Choroid plexus epithelial cell (primary cell): ENCODE measurements at places on chromosomes 1 and 21.

GRCh38 chr21:45931397-45931969 is 50.1 kb upstream of the COL6A1 start:
- no peak for DNase-seq

DNA sequence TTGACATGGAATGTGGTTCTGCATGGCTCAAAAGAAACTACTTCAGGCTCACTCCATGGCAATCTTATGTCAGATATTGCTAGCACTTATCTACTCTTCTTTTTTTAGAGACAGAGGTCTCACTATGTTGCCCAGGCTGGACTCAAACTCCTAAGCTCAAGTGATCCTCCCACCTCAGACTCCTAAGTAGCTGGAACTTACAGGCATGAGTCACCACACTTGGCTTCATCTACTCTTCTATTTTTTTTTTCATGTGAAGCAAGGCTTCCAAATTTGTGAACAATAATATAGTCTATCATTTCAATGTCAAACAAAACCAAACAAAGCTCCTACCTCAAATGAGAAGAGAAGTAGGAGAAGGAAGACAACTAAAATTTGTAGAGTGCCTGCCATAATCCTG is 7.5 kb upstream of the PSEN2 start:
- DNase-seq: peak; percentile 63

DNA sequence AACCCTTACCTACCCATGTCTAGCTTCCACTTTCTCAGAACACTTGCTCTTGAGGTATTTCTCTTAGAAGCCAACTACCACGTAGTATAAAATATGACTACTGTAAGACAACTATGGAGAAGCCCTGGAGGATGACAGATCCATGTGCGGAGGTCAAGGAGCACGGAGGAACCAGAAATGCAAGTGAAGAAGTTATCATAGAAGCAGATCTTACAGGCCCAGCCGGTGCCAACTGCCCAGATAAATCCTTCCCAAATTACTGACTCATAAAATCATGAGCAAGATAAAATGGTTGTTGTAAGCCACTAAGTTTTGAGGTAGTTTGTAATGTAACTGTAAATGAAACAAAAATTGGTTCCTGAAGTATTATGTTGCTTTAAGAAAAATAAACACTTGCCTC is 12.6 kb downstream of the GTF2B start:
- DNase-seq: no peak

- DNase-seq: peak; percentile 50
These were observed 5.1 kb upstream of the HMGCS2 start for GRCh38 chr1:119773711-119774241.

- DNase-seq: peak; percentile 83
These were observed 27.8 kb upstream of the RNF187 start for GRCh38 chr1:228459091-228459993.

GRCh38 chr1:155076371-155076770 is 2.3 kb upstream of the EFNA3 start:
- DNase-seq: no peak

DNA sequence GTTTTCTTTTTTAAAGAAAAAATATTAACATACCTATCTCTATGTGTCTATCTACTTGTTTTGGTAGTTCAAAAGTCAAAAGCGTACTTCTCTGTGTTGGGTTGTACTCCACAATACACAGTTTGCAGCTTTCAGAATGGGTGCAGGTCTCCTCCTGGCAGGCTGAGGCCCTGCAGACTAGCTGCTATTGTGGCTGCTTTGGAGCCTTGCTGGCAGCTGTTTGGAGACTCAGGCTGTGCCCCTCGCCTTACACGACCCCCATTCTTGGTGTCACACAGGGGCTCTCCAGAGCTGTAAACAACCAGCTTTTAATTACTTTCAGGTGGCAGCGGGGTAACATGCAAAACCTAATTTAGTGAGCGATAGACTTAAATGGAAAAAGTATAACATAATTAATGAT is 160.4 kb downstream of the DSCAM start:
- DNase-seq: no peak

DNA sequence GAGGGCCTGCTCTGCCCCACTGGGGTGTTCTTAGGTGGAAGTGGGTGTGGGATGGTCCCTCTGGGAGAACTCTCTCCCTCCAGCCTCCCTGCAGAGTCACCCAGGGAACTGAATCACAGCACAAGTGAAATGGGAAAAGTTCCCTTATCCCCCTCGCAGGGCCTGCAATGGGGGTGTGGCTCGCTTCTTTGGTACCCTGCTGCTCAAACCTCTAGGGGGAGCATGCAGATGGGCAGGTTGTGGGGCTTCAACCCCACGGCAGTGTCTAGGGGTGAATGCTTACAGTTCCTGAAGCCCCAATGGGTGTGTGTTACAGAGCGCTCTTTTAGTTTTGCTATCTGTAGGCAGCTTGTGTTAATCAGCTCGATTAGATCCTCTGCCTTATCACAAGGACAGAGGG is 59.0 kb upstream of the TINAGL1 start:
- DNase-seq: no peak

DNA sequence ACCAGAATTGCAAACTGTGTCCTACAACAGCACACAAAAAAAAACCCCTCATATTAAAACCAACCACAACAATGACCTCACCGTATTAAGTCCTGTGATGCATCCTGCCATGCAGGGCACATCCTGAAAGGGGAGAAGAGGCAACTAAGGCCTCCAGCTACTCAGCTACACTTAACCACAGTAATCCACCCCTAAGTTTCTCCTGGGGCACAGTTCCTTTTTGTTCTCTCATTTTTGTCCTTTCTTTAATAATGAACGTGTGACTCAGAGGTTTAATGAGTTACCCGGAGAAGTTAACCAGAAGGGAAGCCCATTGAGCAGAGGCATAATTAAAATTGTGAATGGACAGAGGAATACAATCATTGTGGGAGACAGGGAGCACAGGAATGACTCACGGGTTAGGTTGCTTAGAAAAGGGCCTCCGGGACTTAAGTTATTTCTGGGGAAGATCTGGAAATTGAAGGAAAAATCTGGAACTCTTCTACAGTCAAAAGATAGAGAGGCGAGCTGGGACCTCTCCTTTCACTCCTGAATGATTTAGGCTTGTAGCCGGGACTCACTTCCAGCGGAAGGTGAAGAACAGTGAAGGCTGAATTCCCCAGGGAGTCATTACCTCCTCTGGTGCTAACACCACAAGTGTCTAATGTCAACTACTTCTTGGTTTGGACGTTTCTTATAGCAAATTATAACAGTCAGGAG is 36.9 kb upstream of the HIVEP3 start:
- DNase-seq: peak; percentile 89

GRCh38 chr1:58515794-58516401 is 30.6 kb downstream of the OMA1 start:
- DNase-seq: peak; percentile 88
